ENCODE measurements at places on chromosomes 3 and 15.

DNA sequence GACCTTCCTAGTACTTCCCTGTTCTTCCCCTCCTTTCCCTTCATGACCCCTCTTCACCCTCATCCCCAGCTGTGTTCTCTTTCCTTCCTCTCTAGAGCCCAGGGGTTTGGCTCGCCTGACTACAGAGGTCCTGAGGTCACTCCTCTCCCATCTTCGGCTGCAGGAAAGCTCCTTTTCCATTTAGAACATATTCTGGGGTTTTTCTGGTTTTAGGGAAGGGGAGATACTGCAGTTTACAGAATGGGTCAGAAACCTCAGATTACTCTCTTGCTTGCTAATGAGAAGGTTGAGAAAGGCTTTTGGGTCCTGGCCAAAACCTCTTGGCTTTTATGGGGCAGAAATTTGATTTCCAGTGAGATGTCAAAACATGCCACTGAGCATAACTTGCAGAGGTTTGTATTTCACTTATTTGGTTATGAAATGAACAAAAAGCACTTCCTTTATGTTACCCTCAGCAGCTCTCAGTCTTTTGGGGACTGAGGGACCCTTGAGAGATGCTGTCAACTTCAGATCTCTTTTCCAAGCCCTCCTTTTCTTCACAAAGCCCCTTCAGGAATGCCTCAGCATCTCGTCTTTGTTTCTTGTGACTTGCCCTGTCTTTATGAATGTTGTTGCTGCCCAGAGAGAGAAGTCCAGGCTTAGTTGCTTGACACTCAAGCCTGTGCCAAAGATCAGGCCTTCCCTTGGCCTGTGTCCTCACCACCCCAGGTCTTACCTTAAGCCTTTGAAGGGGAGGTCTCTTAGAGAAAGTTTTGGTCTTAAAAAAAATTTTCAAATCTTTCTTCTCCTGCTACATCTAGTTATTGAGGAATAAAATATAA, 121.7 kb upstream of the TPM1 start:
- no peak for DNase-seq

DNA sequence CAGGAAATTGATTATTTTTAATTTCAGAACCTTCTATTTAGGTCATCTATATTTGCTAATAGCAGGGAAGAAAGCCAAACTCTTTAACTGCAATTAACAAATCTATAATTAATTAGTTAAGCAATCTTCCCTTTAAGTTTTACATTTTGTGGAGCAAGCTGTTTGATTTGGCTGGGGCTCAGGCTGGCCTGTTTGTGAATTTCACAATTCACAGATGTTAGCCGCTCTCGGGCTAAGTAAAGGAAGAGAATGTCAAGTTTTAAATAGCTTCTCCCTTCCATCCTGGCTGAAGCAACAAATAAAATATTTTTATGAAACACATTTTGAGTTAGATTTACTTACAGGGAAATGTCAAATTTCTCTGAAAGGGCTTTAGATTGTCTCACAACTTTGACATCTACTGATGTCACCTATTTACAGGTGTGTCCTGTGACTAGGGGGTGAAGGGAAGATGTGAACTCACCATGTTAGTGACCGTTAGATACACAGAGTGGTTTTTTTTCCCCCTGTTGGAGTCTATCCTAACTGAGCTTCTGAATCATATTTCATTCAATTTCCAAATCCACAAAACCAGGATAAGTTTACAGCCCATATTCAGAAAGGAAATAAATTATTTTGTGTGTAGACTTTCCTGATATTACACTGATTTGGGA, 1.3 kb upstream of the TP63 start:
- DNase-seq: no peak

DNA sequence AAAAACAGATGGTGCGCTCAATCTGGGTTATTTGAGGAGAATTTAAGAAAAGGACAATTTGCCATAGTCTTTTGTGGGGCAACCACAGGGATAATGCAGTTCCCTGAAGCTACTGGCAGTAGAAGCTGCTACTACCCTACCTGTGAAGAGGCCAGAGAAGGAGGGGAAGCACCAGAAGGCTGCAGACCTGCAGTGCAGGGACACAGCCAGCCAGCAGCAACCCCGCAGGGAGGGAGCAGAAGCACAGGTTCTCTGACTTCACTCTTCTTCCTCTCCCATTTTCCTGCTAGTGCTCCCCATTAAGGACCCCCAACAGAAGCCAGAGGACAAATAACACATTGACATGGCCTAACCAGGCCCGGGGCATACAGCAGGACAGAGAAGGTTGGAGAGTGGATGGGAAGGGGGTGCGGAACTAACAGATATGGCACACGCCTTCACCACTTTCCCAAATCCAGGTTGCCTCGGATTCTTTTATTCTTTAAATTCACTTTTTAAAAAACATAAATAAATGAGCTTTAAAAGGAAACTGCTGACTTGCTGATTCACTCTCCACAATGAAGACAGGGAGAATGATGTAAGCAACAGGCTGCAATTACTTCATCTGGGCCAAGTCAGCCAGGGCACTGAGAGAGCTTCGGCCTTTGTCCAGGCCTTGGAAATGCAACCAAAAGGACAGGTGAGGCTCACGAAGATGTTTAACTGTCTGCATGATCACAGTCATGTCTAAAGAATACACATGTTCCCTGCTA, 30.1 kb downstream of the POPDC2 start:
- DNase-seq: no peak

GRCh38 chr3:192887047-192887446, 30.6 kb downstream of the MB21D2 start:
- no peak for DNase-seq

- DNase-seq: peak; percentile 25
Measured at GRCh38 chr15:57861034-57861638, 154.6 kb downstream of the POLR2M start.

DNA sequence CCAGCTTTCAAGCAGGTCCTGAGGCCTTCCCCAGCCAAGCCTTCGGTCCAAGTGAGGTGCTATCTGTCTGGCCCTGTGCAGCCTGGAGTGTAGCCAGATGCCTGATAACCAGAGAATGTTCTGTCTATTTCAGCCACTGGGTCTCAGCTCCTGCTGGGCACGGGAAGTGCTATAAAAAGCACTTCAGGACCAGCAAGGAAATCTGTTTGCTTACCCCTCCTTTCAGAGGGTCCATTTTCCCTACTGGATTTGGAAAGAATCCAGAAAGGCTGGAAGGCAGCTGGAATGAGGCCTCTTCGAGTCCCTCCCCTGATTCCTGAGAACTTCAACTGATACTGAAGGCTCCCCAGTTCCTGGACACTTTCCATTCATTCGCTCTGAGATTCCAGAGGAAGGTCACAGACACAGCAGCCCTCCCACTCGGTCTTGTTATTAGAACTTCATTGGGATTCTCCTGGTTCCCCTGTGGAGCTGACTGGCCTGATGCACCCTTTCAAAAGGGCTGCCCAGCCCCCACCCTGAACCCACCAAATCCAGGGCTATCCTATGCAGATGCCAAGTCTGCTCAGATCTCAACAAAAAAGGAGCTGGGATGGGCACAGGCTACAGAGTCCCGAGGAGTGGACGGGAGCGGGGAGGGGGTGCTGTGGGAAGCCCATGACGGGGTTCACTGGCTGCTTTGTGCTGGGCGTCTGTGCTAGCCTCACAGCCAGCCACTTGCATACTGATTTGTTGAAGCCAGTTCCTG, 70.4 kb downstream of the UMPS start:
- DNase-seq: no peak

GRCh38 chr3:150396956-150397550, 11.0 kb upstream of the TSC22D2 start:
- no peak for DNase-seq
